Left renal pelvis (tissue), 4 donors: ENCODE measurements at places on chromosomes 12 and 14. TPM values are rescaled to one million over a fixed set of nuclear protein-coding genes. Genes with fewer than 3 reads are reported as not detected.

DNA sequence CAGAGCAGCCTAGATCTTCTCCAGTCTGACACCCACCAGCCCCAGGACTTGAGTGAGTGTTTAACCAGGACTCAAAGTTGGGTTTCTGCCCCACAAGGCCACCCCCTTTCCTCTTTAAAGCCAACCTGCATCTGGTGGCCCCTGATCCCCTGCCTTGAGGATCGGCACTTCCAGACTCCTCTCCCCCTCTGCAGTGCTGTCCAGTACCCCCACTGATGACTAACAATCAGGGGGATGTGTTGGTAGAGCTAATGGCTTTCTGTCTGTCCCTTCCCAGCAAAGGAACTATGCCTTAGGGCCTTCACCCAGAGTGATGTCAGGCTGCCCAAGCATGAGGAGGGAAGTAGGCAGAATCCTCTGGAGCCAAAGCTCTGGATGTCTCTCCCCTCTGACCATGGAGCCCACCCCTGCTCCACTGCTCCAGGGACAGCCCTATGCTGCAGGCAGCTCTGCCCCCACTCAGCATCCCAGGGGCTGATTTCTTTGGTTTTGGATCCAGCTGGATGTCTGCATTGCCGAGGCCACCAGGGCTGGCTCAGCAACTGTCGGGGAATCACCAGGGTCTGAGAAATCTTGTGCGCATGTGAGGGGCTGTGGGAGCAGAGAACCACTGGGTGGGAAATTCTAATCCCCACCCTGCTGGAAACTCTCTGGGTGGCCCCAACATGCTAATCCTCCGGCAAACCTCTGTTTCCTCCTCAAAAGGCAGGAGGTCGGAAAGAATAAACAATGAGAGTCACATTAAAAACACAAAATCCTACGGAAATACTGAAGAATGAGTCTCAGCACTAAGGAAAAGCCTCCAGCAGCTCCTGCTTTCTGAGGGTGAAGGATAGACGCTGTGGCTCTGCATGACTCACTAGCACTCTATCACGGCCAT, 42.9 kb downstream of the DAD1 start:
- DNase-seq = no peak

DNA sequence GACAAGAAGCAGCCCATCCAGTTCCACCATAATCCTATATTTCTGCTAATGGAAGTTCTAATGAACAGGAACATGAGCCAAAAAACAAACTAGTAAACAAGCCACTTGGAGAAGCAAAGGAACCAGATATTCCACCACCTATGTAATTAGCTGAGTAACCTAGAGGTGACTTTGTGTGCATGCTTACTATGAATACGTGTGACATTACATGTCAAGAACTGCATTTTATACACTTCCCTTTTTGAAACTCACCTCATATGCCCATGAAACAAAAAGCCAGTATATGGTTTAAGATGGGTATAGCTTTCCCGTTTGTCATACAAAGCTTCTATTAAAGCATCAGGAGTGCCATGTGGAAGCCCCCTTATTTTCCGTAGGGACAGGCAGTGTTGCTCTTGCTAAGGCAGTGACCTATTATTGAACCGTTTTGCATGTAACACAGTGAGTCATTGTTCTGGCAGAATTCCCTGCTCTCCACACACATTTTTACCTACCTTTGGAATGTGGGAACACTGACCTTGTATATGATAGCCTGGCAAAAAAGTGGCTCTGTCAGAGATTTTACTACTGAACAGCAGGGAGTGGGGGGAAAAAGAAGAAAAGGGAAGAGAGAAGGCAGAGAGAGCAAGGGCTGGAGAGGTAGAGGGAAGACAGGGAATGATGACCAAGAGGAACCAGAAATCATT, 34.8 kb upstream of the FRMD6 start:
- no peak for DNase-seq

DNA sequence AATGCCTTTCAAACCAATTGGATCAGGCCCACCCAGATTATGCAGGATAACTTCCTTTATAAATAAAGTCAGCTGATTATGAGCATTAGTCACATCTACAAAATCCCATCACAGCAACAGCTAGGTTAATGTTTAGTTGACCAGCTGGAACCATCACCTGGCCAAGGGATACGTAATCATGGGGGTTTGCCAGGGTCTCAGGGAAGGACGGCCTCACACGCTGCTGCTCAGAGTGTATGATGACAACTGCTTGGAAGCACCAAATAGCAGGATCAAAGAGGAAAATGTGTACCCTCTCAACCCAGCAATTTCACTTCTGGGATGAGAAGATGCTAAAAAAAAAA, 162.6 kb downstream of the SLC15A4 start:
- DNase-seq = no peak

GRCh38 chr12:49687941-49688340, 19.3 kb downstream of the FMNL3 start:
- no peak for DNase-seq

- DNase-seq = no peak
These were observed 9.0 kb upstream of the CD163 start for GRCh38 chr12:7512553-7512952.

The PZP gene
- 0.47 TPM for polyA plus RNA-seq

The TMEM119 gene
- 21.7 TPM for polyA plus RNA-seq

The MGP gene
- 86.6 TPM for polyA plus RNA-seq

- peak; percentile 69 for DNase-seq
These were observed 5.2 kb upstream of the KRT85 start for GRCh38 chr12:52372216-52373154.

The ABCC9 gene
- 31.5 TPM for polyA plus RNA-seq

DNA sequence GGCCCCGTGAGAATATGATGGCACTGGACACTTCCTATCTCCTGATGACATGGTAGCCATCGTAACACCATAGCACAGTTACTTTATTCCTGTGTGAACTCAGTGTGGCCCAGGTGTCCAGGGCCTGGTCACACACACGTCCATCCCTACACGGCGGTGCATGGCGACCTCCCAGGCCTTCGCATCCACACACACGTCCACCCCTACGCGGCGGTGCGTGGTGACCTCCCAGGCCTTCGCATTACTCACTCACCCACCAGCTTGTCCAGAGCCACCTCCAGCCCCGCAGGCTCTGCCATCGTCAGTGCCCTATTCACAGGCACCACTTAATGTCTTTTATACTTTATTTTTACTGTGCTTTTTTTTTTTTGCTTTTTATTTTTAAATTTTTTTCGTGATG, 39.4 kb upstream of the TEX22 start:
- no peak for DNase-seq

DNA sequence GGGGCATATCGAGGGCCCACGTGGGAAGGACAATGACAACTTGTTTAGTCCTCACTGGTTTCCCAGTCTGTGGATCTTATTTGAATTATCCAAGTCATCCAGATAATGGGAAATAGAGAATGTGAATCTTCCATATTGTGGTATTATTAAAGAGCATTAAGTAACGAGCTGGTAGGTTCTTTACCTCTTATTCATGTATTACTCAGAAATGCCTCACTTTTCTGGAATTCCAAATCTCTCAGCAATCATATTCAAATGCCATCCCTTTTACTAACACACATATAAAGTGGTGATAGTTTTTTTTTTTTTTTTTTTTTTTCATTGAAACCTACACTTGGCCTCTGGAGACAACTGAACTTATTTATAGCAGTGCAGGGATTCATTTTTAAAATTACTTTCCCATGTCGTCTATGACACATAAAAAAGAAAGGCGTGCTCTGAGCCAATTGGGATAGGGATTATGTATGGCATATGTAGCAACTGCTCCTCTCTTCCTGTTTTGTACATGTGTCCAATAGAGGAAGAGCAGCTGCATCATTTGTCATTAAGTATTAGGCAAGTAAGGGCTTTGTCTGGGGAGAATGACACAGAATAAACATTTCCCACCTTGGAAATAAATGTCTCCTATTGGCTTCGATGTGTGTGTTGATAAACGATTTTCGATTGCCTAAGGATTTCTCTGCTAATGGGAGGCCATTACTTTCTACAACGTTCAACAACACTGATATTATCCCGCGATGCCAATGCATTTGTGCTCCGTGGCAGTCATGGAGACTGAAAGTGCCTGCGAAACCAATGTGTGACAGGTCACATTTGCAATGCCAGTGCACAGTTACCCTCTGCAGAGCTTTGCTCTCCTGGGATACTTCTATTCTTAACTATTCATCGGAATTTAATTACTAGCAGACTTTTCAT, 78.6 kb upstream of the IFNG-AS1 start:
- no peak for DNase-seq

DNA sequence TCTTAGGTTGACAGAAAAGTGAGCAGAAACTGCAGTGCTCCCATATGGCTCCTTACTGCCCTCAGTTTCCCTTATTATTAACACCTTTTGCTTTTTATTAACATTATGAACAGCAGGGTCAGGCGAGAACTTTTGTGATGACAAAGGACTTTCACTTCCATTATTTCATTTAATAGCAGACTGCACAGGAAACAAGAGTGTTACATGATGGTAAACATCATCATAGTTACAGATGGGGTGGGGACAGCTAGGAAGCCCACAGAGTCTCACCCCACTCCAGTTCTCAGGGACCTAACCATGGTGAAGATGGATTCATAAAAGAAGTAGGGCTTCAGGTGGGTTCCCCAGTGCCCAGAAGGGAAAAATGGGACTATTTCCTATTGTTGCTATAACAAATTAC, 110.1 kb upstream of the PELI2 start:
- DNase-seq = no peak

DNA sequence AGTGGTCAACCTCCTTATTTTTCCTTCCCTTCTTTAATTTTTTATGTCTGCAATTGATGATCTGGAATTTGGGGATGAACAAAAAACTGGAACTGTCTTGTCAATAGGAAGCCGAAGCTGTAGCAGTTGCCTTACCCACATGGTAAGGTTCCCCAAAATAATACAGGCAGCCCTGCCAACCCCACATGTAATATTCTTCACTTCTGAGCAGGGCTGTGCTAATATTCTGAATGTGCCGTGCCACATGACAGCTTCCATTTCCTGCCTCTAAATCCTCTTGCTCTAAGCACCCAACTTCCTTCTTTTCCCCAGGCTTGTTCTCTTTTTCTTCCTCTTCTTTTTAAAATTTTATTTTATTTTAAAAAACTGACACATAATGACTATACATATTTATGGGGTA, 39.6 kb downstream of the GPATCH2L start:
- DNase-seq = no peak

- DNase-seq = no peak
These were observed 81.8 kb downstream of the PRIMA1 start for GRCh38 chr14:93706360-93706955.

The COCH gene
- 5.3 TPM for polyA plus RNA-seq

- DNase-seq = no peak
These were observed 262.6 kb downstream of the ADAMTS20 start for GRCh38 chr12:43289426-43289801.

DNA sequence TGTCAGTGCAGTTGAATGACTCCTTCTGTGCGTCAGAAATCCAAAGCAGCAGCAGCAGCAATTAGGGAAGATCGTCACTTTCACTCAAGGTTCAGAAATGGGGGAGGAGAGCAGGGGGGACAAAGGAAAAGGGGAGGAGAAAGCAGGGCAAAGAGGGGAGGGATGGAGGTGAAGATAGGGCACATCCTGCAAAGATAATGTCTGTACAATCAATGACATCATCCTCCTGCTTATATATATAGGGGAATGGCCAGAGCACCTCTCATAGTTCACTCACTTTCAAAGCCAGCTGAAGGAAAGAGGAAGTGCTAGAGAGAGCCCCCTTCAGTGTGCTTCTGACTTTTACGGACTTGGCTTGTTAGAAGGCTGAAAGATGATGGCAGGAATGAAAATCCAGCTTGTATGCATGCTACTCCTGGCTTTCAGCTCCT, at the start of gene NTS:
Gene NTS (plus strand): TSS at position 265 of the 431 bp plus-strand sequence. CDS start 109 bp downstream, at position 374.
- DNase-seq = no peak

GRCh38 chr12:69438539-69438938, 31.6 kb upstream of the FRS2 start:
- no peak for DNase-seq

The TPPP2 gene
- polyA plus RNA-seq = 4.4 TPM

GRCh38 chr12:23949348-23950209, at the start of gene SOX5:
Gene SOX5 (minus strand): TSS chr12:23949670. CDS start chr12:23949601, 69 bp downstream.
- peak; percentile 35 for DNase-seq

GRCh38 chr12:64451687-64452558, at the start of gene TBK1:
Gene TBK1 (plus strand): TSS chr12:64452120. CDS start chr12:64455871, 3,751 bp downstream.
- DNase-seq = peak; percentile 68

- DNase-seq = no peak
These were observed 93.4 kb downstream of the DIO2 start for GRCh38 chr14:80117876-80118275.

The SMCO2 gene
- 0.37 TPM for polyA plus RNA-seq

The KRT6C gene
- not detected for polyA plus RNA-seq

The RABGGTA gene
- 21.0 TPM for polyA plus RNA-seq

The KRT71 gene
- polyA plus RNA-seq = not detected

The DNAI7 gene
- 8.4 TPM for polyA plus RNA-seq

The IAPP gene
- polyA plus RNA-seq = not detected

GRCh38 chr12:94586589-94587259, 63.6 kb downstream of the TMCC3 start:
- DNase-seq = no peak

The MIP gene
- polyA plus RNA-seq = not detected

DNA sequence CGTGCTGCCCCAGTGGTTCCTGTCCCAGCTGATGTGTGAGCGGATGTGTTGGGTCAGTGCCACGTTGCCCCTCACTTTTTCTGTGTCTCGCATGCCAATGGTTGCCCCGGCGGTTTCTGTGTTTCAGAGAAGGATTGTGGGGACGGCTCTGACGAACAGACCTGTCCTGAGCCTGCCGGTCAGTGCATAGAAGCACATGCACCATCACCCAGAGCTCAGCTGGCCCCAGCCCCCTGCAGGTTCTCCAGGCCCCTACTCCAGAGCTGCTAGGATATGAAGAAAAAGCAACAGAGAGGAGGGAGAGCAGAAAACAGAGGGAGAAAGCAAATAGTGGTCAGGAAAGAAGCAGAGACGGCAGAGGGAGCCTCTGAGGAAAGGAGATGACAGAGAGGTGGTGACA, 20.6 kb upstream of the LRP1-AS start:
- no peak for DNase-seq

DNA sequence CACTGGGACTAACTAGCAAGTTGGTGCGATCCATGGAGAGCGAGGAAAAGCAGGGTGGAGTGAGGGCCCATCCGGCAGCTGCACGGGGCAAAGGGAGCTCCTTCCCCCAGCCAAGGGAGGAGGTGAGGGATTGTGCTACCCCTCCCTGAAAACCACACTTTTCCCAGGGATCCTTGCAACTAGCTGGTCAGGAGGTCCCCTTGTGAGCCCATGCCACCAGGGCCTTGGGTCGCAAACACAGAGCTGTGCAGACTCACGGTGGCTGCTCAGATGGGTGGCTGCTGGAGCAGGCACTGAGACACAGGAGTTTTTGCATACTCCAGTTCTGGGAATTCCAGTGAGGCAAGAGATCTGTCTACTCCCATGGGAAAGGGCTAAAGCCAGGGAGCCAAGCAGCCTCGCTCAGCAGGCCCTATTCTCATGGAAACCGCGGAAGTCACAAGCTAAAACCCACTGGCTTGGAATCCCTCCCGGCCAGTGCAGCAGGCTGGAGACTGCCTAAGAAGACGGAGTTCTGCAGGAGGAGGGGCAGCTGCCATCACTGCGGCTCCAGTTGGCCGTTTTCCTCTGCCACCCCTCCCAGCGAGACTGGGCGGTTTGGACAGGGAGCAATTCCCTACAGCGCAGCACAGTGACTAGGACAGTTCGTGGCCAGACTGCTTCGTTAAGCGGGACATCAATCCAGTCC, 10.9 kb upstream of the ZNF705A start:
- no peak for DNase-seq

GRCh38 chr12:50103351-50103750, 457 bp upstream of the GPD1 start:
- DNase-seq = no peak

The KCNA5 gene
- polyA plus RNA-seq = 2.2 TPM
